ENCODE measurements at places on chromosomes 3 and 15.

DNA sequence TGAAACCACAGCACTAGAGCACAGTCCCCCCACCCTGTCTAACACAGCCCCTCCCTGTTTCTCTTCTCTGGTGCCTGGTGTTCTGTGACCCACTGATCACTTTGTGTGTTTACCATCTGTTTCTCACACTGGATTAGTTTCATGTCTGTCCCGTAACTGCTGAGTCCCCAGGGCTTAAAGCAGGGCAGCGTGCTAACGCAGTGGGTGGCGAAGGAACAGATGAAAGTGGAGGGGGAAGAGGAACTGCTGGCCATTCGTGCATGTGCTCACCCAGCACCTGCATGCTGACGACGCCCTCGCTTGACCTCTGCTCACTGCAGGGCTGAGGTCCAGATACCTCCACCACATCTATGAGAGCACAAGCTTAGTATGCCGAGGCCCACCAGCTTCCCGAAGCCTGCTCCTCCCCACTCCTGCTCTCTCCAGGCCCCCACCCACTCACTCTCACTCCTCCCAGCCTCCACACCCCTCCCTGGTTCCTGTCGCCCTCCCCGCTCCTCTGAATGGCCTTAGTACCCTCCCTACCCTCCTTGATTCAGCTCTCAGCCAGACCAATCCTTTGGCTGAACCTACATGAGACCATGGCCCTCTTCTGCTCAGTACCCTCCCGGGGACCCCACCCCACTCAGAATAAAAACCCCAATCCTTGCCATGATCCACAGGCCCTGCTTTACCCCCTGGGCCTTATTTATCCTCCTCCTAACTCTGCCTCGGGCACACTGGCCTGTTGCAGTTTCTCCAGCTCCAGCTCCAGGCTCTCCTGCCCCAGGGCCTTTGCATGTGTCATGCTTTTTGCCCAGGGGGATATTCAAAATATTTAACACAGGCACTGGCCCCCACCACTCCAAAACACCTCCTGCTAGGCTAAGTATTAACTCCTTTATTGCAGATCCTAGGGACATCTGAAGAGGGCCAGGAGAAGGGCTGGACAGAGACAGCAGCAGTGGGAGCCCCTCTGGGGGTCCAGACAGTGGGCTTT lies 15.1 kb upstream of the IQSEC1 start:
- no peak for DNase-seq

DNA sequence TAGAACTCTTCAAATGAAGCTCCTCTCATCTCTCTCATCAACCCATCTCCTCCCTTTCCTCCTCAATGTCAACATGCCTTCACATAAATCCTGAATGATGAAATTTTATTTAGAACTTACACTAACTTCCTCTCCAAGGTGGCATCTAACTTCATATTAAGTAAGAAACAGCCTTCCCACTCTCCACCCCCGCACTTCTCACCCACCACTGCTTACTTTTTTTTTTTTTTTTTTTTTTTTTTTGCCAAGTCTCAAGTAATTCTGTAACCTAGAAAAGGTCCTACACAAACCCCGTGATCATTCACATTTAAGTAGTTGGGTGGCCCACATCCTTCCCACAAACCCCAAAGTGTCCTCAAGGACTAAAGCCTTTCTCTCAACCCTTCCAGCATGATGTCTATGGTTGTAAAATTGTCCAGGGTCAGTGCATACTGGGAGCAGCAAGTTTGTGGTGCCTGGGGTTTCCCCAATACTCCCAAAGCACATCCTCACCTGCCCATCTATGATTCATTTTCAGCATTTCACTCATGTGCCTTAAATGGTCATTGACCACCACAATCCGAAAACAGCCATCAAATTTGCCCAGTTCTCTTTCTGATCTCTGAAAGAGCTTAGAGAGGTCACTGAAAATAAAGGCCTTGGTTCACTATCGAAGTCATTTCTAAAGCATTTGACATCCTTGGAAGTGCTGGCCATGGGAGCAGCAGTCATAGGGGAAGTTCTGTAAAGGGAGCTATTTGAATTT lies 47.2 kb downstream of the CD86 start:
- DNase-seq: peak; percentile 69

- DNase-seq: no peak
Observed at GRCh38 chr3:89521328-89521727, 413.9 kb downstream of the EPHA3 start.

DNA sequence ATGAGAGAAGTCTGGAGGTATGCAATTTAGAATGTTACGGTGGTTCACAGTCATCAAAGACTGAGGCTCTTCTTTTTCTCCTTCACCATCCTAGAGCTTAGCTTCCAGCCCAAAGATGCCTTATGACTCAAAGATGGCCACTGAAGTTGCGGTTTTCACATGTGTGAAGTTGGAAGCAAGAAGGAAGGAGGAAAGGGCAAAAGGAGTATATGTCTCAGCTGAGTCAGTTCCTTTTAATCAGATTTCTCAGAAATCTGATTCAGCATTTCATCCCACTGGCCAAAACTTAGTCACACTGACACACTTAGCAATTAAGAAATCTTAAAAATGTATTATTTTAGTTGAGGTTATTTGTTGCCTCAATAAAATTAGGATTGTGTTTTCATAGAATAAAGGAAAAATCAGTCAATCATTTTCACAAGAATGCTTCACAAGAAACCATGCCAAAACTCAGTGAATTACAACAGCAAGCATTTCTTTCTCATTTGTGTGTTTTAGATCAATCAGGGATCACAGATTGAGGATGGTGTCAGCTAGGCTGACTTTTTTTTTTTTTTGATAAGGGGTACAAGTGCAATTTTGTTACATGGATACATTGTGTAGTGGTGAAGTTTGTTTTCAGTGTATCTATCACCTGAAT lies 211.1 kb upstream of the GADL1 start:
- peak; percentile 51 for DNase-seq

DNA sequence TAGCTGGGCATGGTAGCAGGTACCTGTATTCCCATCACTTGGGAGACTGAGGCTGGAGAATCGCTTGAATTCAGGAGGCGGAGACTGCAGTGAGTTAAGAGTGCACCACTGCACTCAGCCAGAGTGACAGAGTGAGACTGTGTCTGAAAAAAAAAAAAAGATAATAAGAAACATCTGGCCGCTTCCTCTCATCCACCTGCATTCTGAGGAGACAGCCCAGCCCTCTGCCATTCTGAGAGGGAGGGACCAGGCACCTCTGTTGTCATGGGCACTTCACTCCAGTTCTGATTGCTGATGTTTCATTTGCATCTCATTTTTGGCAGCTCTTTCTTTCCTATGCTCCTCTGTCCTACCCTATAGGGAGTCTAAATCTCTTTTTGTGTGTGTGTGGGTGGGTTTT lies 36.4 kb upstream of the GSK3B start:
- DNase-seq: no peak

DNA sequence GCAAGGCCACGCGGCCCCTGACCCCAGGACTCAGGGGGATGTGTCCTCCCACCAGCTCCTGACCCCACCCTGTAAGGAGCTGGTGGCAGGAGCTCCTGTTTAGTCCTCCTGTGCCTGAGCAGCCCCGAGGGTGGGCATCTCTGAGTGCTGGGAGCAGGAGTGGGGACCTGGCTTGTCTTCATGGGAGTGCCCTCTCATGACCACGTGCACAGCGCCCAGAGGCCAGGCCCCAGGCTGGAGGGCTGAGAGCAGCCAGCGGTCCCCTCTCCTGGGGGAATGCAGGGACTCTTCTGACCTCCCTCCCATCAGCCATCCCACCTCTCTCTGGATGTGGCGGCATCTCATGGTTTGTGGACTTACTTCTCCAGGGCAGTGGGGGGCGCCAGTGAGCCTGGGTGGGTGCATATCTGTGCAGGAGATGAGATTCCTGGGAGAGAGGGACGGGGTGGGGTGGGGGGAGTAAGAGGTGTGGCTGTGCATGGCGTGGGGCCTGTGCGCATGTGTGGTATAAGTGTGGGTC lies 205.6 kb downstream of the TBC1D2B start:
- no peak for DNase-seq

GRCh38 chr3:149618151-149619123 lies 39.4 kb downstream of the WWTR1 start:
- DNase-seq: no peak

DNA sequence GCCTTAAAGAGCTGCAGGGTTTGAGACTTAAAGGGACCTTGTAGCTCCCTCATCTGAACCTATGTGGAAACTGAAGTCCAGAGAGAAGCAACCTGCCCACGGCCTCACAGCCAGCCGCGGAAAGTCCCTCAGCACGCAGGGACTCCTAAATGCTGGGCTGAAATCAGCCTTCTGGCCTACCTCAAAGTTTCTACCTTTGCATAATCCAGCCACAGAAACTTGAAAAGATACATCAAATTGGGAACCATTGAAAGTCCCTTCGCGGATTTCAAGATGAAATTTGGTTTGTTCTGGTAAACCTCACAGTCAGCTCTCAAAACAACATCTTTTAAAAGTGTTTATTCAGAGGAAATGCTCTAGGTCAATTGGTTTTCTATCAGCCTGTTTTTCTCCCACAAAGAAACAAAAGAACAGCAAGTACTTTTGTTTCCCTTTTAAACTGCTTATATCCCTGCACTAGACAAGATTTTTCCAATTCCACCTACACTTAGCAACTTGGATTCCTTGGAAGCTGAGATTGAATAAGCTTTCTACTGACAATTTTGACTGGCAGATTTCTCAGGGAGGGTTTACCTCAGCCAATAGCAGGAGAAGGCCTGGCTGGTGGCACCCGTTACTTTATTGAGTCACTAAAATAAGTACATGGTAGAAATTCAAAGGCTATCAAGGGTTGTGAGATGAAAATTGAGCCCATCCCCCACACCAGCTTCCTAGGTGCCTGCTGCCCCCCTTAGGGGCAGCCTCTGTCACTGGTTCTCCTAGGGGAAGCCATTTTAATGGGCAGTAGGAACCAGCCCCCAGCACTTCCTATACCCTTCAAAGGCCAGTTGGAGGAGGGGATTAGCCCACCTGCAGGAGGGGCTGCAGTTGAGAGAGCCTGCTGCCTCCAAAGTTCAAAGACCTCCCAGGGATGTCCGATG lies 171.2 kb downstream of the ADAMTS17 start:
- DNase-seq: peak; percentile 74

GRCh38 chr3:24264748-24265158 lies 229.9 kb downstream of the THRB start:
- DNase-seq: no peak

DNA sequence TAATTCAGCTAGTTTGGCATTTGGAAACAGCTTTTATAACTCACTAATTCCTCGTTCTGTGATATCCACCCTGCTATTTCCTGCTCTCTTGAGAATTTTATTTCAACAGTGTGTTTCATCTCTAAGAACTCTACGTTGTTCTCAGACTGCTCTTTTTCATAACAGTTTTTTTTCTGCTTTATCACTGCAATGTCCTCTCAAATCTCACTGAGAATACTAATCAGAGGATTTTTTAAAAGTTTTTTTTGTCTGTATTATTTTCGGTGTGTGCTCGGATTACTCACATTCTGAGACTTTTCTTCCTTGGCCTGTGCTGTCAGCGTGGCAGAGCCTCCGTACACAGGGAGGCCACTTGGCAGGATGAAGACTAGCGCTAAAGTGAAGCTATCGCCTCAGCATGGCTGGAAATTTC lies 59.4 kb upstream of the NEO1 start:
- DNase-seq: no peak

- no peak for DNase-seq
Observed at GRCh38 chr15:71386448-71387236, 271.4 kb downstream of the THSD4 start.

DNA sequence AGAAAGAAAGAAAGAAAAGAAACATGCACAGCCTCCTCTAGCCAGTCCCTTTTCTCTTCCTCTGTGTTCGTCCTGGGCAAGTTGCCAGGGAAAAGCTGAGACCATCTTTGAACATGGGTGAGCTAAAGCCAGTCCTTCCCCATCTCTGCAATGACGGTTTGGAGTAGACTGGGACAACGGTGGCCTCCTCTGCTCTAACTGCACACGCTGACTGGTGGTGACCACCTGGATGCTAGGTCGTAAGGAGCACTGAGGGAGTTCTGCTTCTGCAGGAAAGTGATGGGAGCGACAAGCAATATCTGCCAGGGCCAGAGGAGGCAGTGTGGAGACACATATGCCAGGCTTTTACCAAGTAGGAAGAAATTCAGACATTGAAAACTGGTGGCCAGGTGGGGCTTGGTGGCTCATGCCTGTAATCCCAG lies 111.7 kb downstream of the NUP210 start:
- DNase-seq: peak; percentile 41

- DNase-seq: peak; percentile 61
Observed at GRCh38 chr15:77107531-77108355, 36.8 kb upstream of the TSPAN3 start.

GRCh38 chr3:72818905-72819304 lies 29.3 kb downstream of the SHQ1 start:
- peak; percentile 34 for DNase-seq

DNA sequence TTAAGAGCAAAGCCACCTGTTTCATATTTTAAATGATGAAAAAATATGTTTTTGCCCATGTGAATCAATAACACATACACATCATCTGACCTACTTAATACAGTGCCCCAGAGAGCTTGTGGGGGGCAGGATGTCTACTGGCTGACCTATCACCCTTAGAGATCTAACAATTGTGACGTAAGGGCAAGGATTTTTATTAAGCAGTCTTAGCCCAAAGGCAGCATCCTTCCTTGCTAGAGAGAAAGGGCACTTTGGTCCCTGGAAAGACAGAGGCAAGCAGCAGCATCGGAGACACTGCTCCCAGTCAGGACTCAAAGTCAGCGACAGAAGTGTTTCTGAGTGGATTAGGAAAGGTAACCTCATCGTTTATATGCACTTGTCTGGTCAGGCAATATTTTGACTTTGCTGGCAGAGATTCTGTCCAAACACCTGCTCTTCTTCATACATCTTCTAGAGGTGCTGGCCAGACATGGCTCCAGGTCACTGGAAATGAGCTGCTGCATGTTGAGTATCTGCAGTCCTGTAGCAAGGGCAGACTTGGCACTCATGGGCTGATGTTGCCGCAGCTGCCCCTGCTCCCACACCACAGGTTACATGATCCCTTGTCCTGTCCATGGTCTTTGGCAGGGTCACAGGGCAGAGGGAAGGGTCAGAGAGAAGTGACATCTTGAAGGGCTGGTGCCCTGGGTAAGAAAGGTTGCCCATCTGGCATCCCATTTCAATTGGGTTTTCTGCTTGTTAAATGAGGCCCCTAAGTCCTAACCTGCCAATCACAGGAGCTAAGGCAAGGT lies 1.8 kb downstream of the CXCR6 start:
- no peak for DNase-seq
